ENCODE measurements at places on chromosomes 12 and 14.

DNA sequence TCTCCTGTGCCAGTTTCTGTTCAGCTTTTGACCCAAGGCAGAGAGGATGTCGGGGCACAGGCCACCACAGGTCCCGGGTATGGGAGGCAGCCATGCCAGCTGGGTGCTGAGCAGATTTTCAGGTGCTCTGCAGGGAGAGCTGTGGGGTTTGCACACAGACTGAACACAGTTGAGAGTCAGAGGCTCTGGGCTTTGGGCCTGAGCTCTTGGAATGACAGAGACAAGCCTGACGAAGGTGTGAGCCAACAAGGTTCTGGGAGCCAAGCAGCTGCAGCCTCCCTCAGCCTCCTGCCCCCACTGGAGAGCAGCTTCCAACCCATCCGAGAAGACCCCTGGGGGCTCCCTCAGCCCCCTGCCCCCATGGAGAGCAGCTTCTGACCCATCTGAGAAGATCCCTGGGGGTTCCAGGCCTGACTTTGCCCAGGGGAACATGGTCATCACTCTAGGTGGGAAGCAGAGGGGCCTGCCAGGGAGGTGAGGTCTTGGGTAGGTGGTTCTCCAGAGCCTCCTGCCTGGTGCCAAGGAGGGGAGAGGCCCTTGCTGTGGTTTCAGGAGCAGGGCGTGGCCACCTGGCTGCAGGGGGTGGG, 13.8 kb downstream of the FBRSL1 start:
- no peak for DNase-seq

- DNase-seq = no peak
These were observed 132.0 kb upstream of the ARHGAP5 start for GRCh38 chr14:31945074-31945613.

DNA sequence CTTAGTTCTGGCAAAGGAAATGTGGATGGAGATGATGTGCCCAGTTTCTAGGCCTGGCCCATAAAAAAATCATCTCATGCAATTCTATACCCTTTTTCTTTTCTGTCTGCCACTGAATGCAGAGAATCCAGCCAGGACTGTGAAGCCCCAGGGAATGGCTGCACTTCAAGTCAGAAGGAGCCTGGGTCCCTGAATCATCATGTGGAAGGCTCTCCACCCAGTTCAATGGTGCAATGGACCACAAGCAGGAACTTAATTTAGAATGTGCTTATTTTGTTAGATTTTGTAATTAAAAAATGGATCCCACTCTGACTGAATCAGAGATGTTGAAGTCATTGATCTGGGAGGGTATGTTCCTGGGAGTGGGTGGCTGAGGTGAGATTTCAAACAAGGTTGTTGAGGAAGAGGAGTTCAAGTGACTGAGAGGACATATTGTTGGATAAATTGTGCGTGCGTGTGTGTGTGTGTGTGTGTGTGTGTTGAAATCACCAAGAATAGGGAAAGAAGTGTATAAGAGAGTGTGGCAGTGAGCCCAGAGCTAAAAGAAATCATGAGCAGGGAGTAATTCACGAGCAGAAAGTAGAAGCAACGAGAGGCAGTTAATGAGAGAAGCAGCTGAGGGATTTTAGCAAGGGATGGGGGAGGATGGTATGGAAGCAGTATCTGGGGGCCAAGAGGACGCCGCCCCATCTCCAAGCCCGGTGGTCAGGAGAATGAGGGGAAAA, 125.4 kb downstream of the TMX1 start:
- DNase-seq = no peak

DNA sequence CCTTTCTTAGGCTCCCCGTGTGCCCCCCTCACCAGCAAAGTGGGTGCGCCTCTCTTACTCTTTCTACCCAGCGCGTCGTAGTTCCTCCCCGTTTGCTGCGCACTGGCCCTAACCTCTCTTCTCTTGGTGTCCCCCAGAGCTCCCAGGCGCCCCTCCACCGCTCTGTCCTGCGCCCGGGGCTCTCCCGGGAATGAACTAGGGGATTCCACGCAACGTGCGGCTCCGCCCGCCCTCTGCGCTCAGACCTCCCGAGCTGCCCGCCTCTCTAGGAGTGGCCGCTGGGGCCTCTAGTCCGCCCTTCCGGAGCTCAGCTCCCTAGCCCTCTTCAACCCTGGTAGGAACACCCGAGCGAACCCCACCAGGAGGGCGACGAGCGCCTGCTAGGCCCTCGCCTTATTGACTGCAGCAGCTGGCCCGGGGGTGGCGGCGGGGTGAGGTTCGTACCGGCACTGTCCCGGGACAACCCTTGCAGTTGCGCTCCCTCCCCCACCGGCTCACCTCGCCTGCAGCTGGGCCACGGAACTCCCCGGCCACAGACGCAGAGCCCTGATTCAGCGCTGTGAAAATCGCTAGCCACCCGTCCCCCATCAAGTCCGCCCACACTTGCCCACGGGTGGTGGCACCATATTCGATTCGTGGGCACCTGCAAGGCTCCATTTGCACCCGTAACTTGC, 1.3 kb downstream of the TMEM233 start:
- no peak for DNase-seq

GRCh38 chr12:6813363-6813762, 8.3 kb upstream of the GPR162 start:
- no peak for DNase-seq

DNA sequence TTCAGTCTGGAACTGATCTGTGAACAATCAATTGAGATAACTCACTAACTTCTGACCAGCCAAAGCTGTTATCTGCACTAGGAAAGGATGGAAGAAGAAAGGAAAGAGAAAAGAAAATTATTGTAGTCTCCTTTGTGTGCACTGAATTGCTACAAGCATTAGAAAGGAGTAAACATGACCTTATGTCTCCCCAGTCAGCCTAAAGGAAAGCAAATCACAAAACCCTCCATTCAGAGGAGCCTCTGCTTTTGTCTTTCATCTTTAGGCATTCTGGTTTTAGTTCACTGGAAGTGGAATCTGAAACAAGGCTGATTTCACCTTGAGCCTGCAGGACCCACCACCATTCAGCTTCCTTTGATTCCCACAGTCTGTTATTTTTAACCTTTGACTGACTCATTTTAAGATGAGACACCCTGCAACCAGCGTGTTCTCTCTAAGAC, 26.0 kb downstream of the TBX3 start:
- no peak for DNase-seq

- no peak for DNase-seq
These were observed 10.0 kb downstream of the MAX start for GRCh38 chr14:65092349-65092748.

GRCh38 chr12:130668286-130669204, 47.6 kb downstream of the RIMBP2 start:
- no peak for DNase-seq

- DNase-seq = no peak
These were observed 182.2 kb upstream of the CRY1 start for GRCh38 chr12:107275530-107275929.

DNA sequence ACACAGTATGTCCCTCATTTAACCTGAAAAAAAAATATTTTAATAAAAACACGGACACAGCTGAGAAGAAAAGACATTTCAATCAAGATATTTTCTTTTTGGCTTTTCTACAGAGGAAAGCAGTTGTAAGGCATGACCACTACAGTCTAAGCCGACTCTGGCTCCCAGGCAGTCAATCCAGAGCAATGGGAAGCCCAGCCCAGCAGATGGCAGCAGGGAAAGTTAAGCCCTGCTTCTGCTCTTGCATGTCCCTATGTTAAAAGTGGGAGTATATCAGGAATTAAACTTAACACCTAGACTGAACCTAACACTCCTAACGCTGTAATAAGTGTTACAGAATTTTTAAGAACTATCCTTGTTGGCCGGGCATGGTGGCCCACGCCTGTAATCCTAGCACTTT, 19.5 kb upstream of the HAL start:
- no peak for DNase-seq

GRCh38 chr12:92759634-92760268, 57.0 kb downstream of the PLEKHG7 start:
- no peak for DNase-seq

DNA sequence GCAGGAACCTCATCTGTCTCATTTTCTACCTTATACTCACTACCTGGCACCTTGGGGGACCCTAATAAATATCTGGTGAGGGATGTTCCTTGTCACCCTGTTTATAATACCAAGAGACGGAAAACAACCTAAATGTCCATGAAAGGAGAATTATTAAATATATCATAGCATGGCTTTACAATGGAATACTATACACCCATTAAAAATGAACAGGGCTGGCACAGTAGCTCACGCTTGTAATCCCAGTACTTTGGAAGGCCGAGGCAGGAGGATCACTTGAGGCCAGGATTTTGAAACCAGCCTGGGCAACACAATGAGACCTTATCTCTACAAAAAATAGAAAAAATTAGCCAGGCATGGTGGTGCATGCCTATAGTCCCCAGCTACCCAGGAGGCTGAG, 34.3 kb upstream of the SPPL3 start:
- DNase-seq = no peak

- no peak for DNase-seq
These were observed 45.1 kb downstream of the TMX1 start for GRCh38 chr14:51285120-51285519.

DNA sequence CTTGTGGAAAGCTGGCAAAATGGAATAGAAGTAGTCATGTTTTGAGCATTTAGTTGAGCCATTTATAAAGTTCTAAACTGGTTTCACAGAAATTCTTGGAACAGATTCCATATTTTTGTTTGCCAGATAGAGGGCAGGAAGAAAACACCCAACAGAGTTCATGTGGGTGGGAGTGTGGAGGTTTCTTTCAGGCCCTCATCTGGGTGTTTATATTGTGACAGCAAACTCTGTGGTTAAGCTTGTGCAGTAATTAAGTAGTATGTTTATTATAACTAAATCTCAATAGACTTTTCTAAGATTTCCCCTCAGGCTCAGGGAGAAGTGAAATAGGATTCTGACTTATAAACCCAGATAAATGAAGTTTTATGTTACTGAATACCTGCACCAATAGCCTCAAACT, 57.4 kb downstream of the SPPL3 start:
- no peak for DNase-seq

- DNase-seq = no peak
These were observed 80.4 kb upstream of the EEA1 start for GRCh38 chr12:93009533-93009932.

DNA sequence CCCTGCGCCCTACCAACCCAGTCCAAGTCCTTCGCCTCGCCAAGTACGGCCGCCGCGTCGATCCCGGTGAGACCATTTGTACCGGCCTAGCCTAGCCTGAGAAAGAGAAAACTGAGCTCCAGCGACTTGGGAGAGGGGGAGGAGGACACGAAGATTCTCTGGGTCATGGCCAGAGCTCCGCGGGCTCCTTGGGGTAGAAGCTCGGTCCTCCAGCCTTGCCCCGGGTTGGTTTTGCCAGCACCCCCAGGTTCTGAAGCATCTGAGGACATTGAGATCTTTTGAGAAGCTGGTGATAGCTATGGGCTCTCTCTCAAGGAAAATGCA, 7.3 kb downstream of the LHX5 start:
- no peak for DNase-seq

- no peak for DNase-seq
These were observed 53.9 kb upstream of the DCD start for GRCh38 chr12:54701940-54702592.

DNA sequence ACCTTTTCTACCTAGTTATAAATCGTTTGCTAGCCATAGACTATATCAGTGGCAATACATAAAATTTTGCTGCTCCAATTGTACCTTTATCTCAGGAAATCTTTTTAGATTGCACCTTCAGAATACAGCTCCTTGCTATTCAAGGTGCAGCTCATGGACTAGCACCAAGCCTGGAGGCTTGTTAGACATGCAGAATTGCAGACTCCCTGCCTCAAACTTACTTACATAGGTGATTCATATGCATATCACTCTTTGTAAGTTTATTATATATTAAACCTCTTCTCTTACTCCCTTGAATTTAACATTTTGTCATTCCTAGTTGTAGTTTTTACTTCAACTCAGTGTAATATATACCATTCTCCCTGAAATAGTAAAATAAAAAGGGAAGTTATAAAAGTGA, 195.4 kb upstream of the PDZRN4 start:
- DNase-seq = no peak

GRCh38 chr12:95241761-95242506, 24.3 kb downstream of the VEZT start:
- DNase-seq = no peak

GRCh38 chr12:114504311-114504710, 98.4 kb upstream of the TBX5 start:
- no peak for DNase-seq

DNA sequence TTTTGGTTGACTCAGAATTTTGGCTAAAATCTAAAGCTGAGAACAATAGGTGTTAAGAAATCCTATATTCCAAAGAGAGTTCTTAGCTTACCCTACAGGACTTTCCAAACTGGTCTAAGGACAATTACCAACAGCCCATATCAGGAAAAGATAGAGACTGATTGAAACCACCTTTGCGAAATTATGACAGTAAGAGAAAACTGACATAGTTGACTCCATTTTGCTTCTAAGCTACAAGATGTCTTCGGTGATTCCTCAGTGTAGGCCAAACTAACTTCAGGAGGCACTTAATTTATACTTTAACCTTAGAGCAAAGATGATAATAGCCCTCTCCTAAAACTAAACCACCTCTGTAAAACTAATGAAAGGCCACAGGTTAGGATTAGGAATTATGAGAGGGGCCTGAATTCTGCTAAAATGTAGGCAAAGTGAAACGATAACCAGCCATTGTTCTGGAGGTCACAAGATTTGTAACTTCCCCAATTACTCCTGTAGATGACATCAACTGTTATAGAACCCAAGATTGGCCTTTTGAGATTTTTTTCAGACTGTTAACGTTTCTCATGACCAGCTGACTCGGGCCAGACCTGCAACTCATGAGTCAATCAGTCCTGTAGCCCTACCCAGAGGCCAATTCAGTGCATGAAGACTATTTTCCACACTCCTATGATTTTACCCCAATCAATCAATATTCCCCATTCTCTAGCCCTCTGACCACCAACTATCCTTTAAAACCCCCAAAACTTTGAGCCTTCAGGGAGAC, 43.0 kb downstream of the KLRG1 start:
- no peak for DNase-seq

GRCh38 chr12:46916796-46917419, 91.1 kb upstream of the SLC38A4 start:
- no peak for DNase-seq

DNA sequence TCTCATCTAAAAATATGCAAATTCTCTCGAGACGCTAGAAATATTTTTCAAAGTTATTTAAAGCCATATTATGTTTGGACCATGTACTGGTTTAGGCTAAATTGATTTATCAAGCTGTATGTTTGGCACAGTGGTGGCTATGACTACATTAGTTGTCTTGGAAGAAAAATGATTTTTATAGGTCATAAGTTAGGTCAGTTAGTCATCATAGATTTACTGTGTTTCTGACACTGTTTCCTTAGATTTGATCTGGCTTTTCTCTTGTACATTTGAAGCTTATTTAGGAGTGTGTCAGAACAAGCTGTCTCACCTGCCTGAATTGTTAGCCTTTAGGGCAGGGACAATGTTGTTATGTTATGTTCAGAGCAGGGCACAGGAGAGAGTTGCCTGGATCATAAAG, 161.1 kb upstream of the FBXO33 start:
- no peak for DNase-seq

DNA sequence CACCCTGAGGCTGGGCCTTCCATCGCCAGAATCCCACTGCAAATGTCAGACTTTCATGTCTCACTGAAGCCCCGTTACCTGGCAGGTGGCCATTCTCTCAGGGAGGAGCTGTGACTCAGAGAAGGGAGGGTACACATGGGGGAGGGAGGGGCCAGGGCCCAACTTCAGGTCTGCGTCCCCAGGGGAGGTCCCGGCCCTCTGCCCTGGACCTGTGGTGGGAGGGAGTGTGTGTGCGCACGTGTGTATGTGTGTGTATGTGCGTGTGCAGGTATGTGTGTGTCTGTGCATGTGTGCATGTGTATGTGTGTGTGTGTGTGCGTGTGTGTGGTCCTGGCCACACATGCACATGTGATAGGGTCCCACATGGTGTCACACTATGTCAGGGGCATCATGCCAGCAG, 50.9 kb downstream of the MVK start:
- no peak for DNase-seq

- DNase-seq = no peak
These were observed 6.3 kb upstream of the PZP start for GRCh38 chr12:9214534-9214933.
